ENCODE measurements at places on chromosomes 7 and 10. TPM values are rescaled to one million over a fixed set of nuclear protein-coding genes. Genes with fewer than 3 reads are reported as not detected.

- DNase-seq: no peak
These were observed 18.4 kb downstream of the ST8SIA6 start for GRCh38 chr10:17435953-17436352.

Gene STK31
- total RNA-seq: 0.33 TPM

Gene LEP
- under 0.01 TPM for total RNA-seq

Gene SAP25
- total RNA-seq: not detected

DNA sequence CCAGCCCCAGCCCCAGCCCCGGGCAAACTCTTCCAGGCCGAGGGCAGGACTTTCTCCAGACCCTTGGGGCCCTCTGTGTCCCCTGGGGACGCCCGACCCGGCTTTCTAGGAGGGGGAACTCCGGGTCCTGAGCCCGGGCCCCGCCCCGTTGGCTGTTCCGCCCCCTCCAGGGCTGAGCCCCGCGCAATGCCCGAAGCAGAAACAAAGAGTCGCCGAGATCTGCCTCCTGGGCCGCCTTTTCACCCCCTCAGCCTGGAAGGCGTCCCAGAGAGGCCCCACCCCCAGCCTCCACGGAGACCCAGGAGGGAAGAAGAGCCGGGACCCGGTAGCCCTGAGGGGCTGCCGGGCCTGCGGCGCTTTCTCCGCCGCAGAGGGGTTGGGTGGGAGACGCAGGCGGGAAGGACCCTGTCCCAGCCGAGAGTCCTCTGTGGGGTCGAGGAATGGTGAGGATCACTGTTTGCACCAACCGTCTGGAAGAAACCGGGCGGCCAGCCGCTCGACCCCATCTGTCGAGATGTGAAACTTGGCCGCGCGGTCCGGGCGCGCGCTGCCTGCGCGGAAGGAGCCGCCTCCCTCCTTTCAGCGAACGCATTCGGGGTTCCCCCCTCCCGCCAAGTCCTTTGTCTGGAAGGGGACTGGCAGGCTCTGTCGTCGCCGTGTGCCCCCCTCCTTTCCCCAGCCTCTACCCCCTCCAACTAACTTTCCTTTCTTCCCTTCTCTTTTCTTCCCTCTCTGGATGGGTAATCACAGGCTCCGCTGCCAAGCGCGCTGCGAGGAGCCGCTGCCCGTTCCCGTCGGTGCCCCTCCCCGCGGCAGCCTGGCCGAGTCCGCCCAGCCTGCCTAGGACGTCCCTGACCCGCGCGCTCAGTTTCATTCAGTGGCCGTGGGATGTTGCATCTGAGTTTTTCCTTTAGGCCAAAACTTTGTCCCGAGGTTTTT, 10.2 kb downstream of the EN2 start:
- DNase-seq: no peak

Gene MALSU1
- total RNA-seq: 53.1 TPM

- DNase-seq: no peak
These were observed 47.5 kb downstream of the CARD11 start for GRCh38 chr7:2996141-2996540.

- no peak for DNase-seq
These were observed 41.4 kb downstream of the EPHB4 start for GRCh38 chr7:100785878-100786277.

Gene ITPRID1
- not detected for total RNA-seq

Gene GHRHR
- total RNA-seq: not detected

- DNase-seq: no peak
These were observed 2.3 kb upstream of the PRKAR1B start for GRCh38 chr7:729140-730000.
